CD4-positive, alpha-beta T cell treated with Interleukin-17A for 1 hour (primary cell): ENCODE measurements at places on chromosomes 6 and 20.

DNA sequence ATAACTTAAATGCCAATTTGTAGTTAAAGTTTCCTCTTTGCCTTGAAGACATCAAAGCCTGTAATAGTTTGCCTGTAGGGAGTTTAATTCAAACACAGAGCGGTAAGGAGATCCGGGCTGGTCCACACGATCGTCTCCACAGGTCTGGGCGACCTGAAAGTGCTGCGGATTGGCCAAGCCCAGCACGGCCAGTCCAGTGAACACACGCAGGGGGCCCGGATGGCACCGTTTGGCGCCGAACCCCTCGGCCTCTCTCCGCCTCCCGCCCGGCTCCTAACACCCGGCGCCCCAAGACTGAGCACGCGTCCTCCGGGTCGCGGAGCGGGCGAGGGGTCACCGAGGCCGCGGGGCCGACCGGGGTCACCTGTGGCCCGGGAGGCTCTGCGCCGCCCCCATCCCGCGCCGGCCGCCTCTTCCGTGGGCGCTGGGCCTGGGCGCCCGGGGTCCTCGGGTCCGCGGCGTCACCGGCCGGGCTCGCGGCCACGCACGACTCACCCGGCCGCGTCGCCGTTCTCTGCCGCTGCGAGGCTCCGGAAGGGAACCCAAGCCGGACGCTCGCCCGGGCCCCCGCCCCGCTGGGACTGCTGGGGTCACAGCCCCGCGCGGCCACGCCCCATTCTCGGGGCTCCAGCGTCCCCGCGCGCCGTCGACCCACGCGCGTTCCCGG, 481 bp downstream of the SERPINB6 start:
- DNase-seq, result peak; percentile 59

- DNase-seq, result no peak
Measured at GRCh38 chr6:139016337-139017213, 12.0 kb upstream of the ABRACL start.

DNA sequence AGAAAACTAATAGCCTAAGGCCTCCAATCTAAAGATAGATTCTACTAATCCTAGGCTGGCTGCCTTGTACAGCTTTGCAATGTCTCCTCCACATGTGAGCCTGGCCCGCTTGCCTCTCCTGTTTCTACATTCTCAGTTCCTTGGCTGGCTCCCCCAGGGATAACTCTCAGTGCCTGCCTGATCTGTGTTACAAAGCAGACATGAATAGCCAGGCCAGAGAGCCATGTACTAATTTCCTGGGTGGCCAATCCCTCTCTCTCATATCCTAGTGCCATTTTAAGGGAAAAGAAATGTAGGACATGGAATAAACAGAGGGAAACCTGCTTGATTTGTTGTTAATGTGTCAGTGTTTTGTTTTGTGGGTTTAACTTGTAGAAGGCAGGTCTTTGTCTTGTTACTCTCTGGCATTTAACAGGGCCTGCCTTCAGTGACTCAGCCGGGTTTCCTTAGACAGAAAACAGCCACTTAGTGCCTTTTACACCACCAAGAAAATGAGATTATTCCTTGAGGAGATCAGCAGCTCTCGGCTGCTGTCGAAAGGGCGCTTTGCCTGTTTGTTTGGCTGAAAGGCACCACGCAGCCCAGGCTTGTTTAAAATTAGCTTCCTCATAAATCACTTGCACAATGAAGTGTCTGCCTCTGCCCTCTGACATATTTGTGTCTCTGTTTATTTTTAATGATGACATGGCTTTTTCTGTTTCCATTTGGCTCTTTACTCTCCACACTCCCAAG, 702.7 kb downstream of the MAFB start:
- no peak for DNase-seq

DNA sequence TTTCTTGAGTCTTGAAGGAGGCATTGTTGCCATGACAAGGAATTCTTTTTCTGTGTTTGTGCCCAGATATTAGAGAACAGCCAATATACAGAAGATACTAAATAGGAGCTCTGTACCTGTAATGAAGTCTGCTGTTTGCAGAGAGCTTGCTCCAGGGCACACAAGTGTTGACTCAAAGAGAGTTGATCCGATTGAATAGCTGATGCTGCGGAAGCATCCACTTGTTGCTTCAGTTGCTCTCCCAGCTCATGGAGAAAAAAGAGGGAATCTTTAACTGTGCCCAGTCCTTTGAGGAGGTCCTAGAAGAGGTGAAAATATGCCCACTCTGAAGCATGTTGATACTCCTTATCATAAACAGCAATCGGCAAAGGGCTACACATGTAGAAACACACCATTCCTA, 411.4 kb downstream of the ESR1 start:
- no peak for DNase-seq

DNA sequence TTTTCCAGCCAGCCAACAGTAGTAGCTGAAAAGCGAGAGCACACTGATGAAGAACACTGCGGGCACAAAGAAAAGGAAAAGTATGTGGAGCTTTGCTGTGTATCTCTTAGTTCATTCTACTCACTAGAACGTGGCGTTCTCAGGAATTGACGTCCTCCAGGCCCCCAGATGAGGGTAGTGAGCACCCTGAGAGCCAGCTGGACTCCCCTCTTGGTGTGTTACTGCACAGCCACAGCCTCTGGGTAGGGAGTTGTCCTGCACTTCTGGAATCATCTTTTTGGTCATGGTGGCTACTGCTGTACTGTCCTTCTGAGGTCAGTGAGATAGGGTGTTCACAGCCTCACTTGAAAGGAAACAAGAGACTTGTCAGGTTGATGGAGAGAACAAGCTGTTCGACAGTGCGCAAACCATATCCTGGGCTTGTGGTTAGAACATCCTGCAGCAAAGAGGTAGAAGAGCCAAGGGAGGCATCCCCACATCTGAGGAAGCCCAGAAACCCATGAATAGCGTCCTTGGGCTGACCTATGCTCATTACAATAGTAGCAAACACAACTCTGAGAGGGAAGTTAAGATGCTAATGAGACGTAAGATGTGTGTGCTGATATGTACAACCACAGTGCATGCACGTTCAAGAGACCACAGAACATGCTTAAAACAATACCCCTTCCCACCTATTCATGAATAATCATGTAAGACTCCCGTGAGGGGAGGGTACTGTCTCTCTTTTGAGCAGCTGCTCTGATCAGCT, 14.6 kb upstream of the HLA-F start:
- peak; percentile 87 for DNase-seq

DNA sequence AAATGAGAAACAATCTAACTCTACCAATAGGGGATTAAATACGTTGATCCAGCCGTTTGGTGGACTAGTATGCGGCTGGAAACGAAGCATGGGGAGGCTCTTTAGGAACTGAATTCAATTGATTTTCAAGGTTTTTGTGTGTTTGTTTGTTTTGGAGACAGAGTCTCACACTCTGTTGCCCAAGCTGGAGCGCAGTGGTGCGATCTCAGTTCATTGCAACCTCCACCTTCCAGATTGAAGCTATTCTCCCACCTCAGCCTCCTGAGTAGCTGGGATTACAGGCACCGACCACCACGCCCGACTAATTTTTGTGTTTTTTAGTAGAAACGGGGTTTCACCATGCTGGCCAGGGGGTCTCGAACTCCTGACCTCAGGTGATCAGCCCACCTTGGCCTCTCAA, 7.1 kb downstream of the CNPY3 start:
- DNase-seq, result no peak

- peak; percentile 45 for DNase-seq
Measured at GRCh38 chr6:118892355-118892991, 1.5 kb upstream of the ASF1A start.

DNA sequence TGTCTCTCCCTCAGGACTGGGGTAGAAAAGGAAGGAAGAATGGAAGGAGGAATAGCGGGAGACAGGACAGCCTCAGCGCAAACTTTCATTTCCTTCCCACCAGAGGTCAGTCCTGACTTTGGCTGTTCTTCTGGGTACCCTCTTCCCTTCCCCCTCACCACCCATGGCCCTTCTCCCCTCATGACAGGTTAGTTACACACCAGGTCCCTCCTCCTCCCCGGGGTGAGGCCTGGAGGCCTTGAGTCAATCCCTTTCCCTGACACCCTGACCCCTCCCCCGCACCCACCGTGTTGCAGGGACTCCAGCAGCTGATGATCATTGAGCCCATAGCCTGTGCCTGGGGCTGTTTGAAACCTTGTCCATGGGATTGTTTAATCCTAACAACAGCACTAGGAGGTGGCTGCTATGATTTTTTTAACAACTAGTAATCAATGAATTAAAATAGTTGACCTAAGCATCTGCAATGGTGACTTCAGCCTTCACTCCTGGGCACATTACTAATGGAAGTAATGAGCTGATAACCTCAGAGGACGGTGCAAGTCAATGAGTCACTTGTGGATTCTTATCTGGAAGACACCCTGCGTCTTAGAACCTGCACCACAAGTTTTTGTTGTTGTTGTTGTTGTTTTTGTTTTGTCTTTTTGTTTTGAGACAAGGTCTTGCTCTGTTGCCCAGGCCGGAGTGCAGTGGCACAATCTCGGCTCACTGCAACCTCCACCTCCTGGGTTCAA, 46.6 kb upstream of the CCDC167 start:
- DNase-seq, result no peak

GRCh38 chr6:1382331-1382882, 7.0 kb upstream of the FOXF2 start:
- no peak for DNase-seq

- DNase-seq, result no peak
Measured at GRCh38 chr6:19714434-19715166, 122.6 kb upstream of the ID4 start.

DNA sequence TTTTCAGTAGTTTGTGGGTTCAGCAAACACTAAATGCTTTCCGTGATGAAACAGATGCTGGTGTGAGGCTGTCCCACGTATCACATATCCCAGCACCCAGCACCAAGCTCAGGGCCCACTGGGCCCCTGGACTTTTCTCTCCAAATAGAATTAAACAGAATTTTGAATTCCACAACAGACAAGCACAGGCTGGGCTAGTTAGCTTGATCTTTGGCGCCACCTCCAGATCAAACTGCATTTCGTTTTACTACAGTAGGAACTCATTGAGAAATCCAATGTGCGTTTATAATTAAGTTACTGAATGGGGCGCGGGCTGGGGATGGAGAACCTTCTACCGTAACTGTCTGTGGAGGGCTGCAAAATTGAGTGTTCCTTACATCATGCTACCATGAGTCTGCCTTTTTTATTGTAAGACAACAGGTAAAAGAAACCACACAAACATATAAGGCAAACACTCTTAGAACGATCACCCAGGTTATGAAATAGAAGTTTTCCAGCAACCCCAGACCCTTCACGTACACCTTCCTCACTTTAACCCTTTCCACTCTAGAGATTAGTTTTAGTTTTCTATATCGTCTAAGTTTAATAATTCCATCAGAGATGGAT, 107.8 kb downstream of the ZFP64 start:
- DNase-seq, result peak; percentile 54

- no peak for DNase-seq
Measured at GRCh38 chr20:458776-459175, 3.6 kb downstream of the TBC1D20 start.

DNA sequence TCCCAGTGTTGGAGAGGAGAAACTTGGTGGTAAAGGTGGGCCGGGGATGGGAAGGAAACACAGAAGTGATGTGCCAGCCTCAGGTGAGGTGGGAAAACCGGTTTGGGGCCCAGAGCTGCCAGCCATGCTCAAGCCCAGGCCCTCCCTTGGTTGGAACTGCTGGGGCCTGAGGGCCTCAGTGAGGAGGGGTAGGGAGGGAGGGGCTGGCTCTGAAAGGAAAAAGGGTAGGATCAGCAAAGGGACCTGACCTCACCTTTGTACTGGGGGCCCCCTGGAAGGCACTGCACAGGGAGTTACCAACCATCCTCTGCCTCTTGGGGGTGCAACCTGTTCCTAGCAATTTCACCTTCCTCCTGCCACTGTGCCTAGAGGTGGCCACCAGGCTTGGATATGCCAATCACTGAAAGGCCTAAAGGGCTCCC, 1.8 kb upstream of the SPEF1 start:
- DNase-seq, result no peak

- DNase-seq, result no peak
Measured at GRCh38 chr6:160128125-160128683, 6.6 kb downstream of the SLC22A1 start.

GRCh38 chr6:156822747-156823206, 45.6 kb downstream of the ARID1B start:
- no peak for DNase-seq

GRCh38 chr6:165844801-165845364, 181.8 kb upstream of the PDE10A start:
- DNase-seq, result no peak

- no peak for DNase-seq
Measured at GRCh38 chr6:41647061-41647511, 8.8 kb downstream of the MDFI start.

- no peak for DNase-seq
Measured at GRCh38 chr6:168420084-168420483, 20.9 kb upstream of the SMOC2 start.

DNA sequence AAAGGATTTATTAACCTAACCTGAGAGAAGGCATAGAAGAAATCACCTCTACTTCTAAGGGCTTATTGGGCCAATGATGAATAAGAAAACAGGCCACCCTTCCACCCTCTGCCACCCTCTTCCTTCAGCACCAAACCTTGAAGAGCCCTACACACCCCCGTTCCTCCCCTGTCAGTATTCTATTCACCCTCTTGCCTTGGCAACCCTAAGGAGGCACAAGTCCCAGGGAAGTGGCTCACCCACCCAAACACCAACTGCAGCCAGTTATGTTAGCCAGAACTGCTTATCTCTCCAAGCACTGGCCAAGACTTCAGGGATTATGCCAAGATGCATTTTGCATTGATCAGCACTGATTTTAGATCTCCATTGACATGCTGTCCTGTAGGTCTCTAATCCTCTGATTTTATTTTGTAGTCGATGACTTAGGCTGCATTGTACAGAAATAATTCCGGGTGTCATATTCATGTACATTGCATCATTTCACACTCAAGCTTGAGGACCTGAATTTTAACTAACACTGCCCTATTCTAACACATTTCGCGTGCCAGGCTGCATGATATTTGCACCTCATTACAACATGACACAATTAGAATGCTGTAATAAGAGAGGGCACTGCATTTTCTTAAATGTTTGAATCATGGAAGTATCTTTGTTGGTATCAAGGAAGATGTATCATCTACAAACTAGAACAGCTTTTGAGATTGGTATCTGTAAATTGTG, 15.7 kb downstream of the CNKSR3 start:
- DNase-seq, result no peak
